Left kidney (tissue), 8 donors: ENCODE measurements at places on chromosomes 12 and 14. TPM values are rescaled to one million over a fixed set of nuclear protein-coding genes. Genes with fewer than 3 reads are reported as not detected.

- DNase-seq, result no peak
These were observed 38.3 kb downstream of the FNTB start for GRCh38 chr14:65024957-65025356.

The RASAL1 gene
- 6.3 TPM for polyA plus RNA-seq

- no peak for DNase-seq
These were observed 104.4 kb downstream of the DAD1 start for GRCh38 chr14:22484632-22485031.

GRCh38 chr12:45668641-45669040 lies 60.9 kb upstream of the ARID2 start:
- DNase-seq, result no peak

The CORO1C gene
- polyA plus RNA-seq, result 72.3 TPM

The APOF gene
- polyA plus RNA-seq, result 0.08 TPM

The TPPP2 gene
- polyA plus RNA-seq, result 2.7 TPM

The KLHL42 gene
- 47.6 TPM for polyA plus RNA-seq

DNA sequence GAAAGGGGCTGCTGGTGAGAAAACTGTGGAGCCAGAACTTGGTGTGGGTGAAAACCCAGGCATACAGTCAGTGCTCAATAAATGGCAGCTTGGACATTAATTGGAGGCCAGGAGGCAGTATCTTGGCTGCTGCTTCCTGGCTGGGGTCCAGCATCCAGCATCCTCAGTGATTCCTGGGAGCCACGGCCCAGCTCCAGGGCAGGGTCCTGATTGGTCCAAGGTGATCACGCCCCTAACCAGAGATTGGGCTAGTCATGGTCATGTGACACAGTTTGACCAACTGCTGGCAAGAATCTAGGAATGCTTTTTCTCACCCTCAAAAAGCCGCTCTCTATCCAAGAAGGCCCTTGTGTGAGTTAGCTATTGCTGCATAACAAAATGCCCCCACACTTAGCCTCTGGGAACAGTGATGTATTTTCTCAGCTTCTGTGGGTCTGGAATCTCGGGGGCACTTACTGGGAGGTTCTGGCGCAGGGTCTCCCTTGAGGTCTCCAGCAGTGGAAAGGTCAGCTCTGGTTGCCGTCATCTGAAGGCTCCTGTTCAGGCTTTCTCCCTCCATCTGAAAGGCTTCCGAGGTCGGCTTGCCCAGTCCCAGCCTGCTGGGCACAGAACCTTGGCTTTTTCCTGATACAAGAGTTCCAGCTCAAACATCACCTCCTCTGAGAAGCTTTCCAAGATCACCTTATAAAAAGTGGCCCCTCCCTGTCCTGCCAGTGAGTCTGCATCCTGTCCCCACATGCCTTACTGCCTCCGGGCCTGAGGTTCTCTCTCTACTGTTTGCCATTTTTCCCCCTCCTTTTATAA lies 119.2 kb upstream of the NCOR2 start:
- DNase-seq, result no peak

- no peak for DNase-seq
These were observed at the start of gene GDF3 for GRCh38 chr12:7695566-7696197. GDF3 (minus strand) TSS chr12:7695775; CDS start chr12:7695728, 47 bp downstream.

DNA sequence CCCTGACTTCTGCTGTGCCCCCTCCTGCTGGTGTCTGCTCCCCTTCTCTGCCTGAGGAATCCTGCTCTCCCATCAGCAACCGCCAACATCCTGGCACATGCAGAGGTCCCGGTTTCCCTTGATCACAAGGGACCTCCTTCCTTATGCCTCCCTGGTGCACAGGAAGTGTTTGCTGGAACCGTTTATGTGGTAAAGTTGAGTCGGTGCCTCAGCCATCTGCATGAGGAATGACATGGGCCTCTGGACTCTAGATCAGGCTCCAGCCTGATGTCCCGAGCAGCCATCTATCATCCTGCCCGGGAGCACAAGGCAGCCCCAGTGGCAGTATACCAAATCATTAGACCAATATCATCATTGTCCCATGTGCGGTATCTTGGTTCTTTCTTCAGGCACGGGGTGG lies 90.4 kb downstream of the BORCS5 start:
- no peak for DNase-seq

The RPS26 gene
- 113 TPM for polyA plus RNA-seq

DNA sequence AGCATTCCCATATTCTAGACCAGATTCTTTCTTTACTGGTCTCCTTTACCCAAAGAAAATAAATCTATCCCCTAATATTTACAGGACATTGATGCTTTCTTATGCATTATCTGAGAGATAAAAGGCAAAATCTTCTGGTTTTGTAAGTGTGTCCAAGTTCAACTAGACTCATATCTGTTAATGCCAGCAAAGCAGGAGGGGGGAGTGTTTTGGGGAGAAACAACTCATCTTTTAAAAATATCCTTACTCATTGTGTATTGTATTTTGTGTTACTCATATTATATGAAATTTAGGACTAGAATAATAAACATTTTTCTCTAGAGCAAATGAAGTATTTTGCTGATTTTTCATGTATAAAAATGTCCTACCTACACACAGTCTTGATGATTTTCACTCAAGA lies 54.8 kb downstream of the SAMD4A start:
- no peak for DNase-seq

- DNase-seq, result no peak
These were observed 29.0 kb upstream of the AKAP6 start for GRCh38 chr14:32300136-32300535.

GRCh38 chr12:10939163-10939562 lies at the start of gene TAS2R14:
TAS2R14 (minus strand) TSS chr12:10939263; CDS start chr12:10939207, 56 bp downstream.
- no peak for DNase-seq

The FLRT2 gene
- polyA plus RNA-seq, result 254 TPM

- no peak for DNase-seq
These were observed 184.3 kb downstream of the CCDC91 start for GRCh38 chr12:28374556-28374955.
